ENCODE measurements at places on chromosomes 5 and 9. TPM values are rescaled to one million over a fixed set of nuclear protein-coding genes. Genes with fewer than 3 reads are reported as not detected.

Gene IFNA10
- not detected for total RNA-seq

Gene SPINK7
- not detected for total RNA-seq

Gene UNC5A
- not detected for total RNA-seq

Gene LRRC19
- under 0.01 TPM for total RNA-seq

Gene KLHL3
- total RNA-seq = 3.8 TPM

Gene CDKN2B
- total RNA-seq = 5.9 TPM

Gene FBP2
- total RNA-seq = not detected

Gene FOXI1
- total RNA-seq = not detected

Gene CCNO
- 2.0 TPM for total RNA-seq

Gene MGAT4B
- total RNA-seq = 81.9 TPM

Gene PCDHGC4
- total RNA-seq = 5.6 TPM

Gene SMIM33
- total RNA-seq = not detected

Gene CLK4
- 44.4 TPM for total RNA-seq

Gene SH3PXD2B
- total RNA-seq = 35.1 TPM

Gene PCDHGA9
- total RNA-seq = 11.1 TPM

Gene BSPRY
- total RNA-seq = under 0.01 TPM

Gene MYOZ3
- 0.54 TPM for total RNA-seq

Gene MACIR
- total RNA-seq = 5.0 TPM

Gene EGFLAM
- 24.9 TPM for total RNA-seq

Gene CARD9
- 2.9 TPM for total RNA-seq

Gene GTF3C5
- 35.7 TPM for total RNA-seq

Gene CDC37L1
- total RNA-seq = 34.0 TPM

Gene HTR1A
- total RNA-seq = not detected

Gene TAF11L5
- total RNA-seq = not detected

Gene FGF18
- 2.7 TPM for total RNA-seq

Gene FCHSD1
- total RNA-seq = 20.2 TPM

Gene TUSC1
- 9.3 TPM for total RNA-seq

Gene SELENOP
- total RNA-seq = 229 TPM

Gene ST8SIA4
- total RNA-seq = 0.13 TPM

Gene CD74
- total RNA-seq = 2.0 TPM

Gene GALT
- total RNA-seq = 37.5 TPM

Gene FAM153A
- total RNA-seq = not detected

All from articular chondrocyte of knee joint (primary cell).